ENCODE measurements at places on chromosomes 12 and 14. TPM values are rescaled to one million over a fixed set of nuclear protein-coding genes. Genes with fewer than 3 reads are reported as not detected.

DNA sequence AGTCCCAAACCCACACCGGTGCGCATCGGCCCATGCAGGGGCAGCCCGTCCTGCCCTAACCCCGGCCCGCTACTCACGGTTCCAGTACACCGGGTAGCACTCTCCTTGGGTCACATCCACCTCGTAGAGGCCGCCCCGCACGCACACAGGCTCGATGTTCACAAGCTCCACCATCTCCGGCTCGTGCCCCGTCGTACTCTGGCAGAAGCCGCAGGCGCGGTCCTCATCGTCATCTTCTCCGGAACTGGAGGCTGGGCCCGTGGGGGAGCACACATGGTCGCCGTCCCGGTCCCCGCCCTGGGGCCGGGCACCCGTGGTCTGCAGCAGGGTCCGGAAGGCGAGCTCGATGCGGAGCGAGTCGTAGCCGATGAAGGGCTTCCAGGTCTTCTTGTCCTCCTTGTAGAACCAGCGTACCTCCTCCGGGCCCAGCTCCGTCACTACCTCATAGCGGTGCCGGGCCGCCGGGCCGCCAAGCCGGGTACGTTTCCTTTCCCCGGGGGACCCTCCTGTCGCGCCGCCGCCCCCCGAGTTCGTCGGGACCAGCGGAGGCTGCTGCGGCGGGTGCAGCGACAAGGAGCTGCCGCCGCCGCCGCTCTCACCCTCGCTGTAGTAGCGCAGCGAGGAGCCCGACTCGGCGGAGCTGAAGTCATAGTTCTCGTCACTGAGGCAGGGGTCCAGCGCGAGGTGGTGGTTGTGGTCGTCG is 788 bp downstream of the DDHD1 start:
- peak; percentile 59 for DNase-seq

- DNase-seq: peak; percentile 79
Measured at GRCh38 chr12:89311703-89312293, 40.5 kb downstream of the DUSP6 start.

KRT74 gene
- polyA plus RNA-seq: 0.05 TPM

GRCh38 chr12:102797528-102797927 is 119.5 kb downstream of the PAH start:
- no peak for DNase-seq

DNA sequence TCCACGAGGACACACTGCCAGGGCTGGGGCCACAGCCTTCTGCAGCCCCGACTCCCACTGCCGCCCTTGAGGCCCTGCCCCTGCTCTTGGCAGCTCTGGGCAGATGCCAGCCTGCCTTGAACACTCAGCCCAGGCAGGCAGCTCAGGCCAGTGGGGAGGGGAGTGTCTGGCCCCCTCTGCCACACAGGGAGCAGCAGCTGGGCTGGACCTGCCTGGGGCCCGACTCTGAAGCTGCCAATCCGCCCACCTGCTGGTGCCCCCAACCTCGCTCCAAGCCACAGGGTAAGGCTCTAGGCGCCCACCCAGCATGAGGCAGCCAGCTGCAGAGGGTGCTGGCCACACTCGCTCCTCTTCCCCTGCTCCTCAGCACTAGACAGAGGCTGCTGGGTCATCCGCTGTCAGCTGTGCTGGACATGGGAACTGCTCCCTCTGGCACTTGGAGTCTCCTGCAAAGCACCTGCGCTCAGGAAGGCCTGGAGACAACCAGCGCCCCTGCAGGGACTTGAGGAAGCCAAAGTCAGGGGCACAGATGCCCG is 24.6 kb upstream of the NUDT14 start:
- DNase-seq: no peak

DNA sequence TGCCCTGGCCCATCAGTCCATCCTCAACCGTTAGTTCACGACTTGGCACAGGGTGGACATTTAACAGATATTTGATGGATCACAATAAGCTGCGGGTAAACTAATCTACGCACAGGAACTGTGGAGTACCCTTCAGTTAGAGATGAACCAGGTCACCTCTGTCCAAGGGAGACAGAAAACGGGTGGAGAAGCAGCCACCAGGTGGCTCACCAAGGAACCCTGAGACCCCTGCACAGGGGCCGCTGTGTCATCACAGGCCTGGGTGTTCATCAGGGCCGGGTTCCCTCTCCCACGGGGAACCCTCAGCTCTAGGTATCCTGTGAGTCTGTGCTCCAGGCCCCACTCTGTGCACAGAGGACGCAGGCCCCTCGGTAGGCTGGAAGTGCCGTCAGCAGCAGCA is 122.2 kb downstream of the PIWIL1 start:
- DNase-seq: no peak

DNA sequence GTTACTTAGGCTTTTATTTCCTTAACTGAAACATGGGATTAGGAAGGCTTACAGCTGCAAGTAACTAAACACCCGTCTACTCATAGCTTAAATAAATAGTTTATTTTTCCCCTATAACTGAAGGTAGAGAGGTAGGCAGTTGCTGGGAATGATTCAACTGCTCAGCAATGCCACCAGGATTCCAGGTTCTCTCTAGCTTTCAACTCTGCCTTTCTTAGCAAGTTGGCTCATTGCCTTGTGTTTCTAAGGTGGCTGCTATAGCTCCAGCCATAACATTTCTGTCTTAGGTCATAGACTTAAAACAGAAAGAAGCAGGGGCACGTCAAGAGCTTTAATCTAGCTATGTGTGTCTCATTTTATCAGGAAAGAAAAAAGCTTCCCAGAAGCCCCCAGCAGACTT is 103.7 kb upstream of the MDM1 start:
- DNase-seq: peak; percentile 71

GRCh38 chr12:92206596-92206995 is 61.0 kb upstream of the BTG1 start:
- DNase-seq: no peak

NOS1 gene
- not detected for polyA plus RNA-seq

GRCh38 chr14:86574051-86574777 is 1044.3 kb downstream of the FLRT2 start:
- DNase-seq: no peak

- peak; percentile 56 for DNase-seq
Measured at GRCh38 chr12:23525450-23526072, 423.9 kb downstream of the SOX5 start.

ARHGAP9 gene
- polyA plus RNA-seq: not detected

DNA sequence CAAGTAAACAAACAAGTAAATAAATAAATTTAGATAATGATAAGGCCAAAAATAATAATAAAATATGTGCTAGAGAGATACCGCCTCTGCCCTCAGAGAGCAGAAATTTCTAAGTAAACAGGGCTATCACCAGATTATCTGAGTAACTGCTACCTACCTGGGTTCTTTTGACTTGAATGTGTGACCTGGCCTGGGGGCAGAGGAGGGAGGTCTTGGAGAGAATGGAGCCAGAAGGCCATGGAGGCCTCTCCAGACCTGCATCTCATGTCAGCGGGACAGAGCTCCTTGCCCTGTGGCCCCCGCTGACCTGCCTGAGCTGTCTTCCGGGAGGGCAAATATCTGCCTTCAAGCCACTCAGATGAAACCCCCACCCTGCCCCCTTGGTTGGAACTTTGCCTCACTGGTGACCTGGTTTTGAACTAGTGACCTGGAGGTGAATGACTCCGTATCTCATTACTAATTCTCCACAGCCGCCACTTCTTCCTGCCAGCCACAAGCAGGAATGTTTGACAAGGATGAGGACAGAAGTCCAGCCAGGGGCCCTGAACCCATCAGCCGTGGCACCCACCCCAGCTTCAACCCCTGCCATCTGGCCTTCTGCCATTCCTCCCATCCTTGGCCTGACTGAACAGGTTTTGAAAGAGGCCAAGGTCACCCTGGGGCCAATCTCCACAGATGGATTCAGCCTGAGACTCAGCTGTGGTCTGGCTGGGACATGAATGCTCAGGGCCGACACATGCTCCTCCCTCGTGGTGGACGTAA is 86.8 kb upstream of the PARP11 start:
- no peak for DNase-seq

GRCh38 chr12:112907415-112908157 is 824 bp downstream of the OAS1 start:
- DNase-seq: no peak

GRCh38 chr12:72148709-72149108 is 123.5 kb upstream of the TRHDE start:
- no peak for DNase-seq

GRCh38 chr12:123264642-123265041 is 7.0 kb downstream of the CDK2AP1 start:
- DNase-seq: no peak

FAM90A1 gene
- not detected for polyA plus RNA-seq

LBHD2 gene
- polyA plus RNA-seq: not detected

- no peak for DNase-seq
Measured at GRCh38 chr14:29191092-29191491, 424.5 kb downstream of the FOXG1 start.

GRCh38 chr12:91123236-91123916 is 12.1 kb upstream of the LUM start:
- DNase-seq: peak; percentile 30

DNA sequence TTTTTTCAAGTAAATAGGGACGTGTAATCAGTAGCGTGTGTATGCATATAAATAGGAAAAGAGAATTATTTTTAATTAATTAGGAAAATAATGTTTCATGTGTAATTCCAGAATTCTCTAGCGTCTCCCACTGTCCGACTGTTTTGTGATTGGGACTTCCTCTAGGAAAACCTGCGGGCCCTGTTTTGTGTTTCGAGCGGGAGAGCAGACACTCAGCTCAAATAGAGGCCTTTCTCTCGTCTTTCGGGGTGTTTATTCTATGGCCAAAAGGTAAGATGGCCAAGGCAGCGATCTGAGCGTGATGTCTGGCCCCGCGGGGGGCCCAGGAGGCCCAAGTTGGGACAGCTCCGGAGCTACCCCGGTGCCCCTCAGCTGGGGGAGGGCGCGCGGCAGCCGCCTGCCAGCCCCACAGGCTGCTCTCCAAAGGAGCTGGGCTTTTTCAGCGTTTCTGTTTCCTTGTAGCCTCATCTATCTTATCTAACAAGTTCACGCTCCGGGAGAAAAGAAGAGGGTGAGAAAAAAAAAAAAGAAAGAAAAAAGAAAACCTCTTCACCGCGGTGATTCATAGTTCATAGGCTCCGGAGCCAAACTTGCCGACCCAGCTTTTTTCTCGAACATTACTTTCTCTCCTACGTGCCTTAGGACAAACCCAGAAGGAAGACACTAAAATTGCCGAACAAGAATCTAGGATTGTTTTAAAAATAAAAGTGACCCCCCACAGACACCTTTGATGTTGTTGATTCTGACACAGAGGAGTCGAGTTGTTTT is 7.5 kb upstream of the FOXG1 start:
- peak; percentile 21 for DNase-seq

GRCh38 chr14:95516554-95517181 is at the start of gene SYNE3:
Gene SYNE3, minus strand, starts transcription at chr14:95516650. Its CDS starts 40,829 bp downstream, at chr14:95475821.
- no peak for DNase-seq

SDR9C7 gene
- not detected for polyA plus RNA-seq

DNA sequence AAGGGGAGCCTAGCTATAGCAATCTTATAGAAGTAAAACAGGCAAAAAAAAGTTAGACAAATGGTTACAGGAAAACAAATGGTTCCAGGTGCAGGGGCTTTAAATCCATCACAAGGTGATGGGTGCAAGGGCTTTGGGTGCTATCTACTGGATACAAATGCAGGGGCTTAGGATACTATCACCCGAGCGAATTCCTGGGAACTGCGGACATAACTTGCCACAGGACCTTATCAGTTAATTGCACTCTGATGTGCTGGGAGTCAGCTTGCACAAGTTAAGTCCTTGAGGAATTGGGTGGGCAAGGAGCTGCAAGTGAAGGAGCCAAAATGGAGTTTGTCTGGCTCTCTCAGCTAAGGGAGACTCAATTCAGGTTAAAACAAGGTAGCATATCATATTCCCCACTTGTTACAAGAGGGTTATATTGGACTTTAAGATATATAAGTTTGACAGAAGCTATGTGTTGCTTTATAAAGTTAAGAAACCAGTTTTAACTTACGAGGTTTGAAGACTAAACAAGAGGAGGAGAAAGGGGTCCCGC is 115.0 kb upstream of the PZP start:
- no peak for DNase-seq

GRCh38 chr12:25071366-25071765 is 122.5 kb upstream of the BCAT1 start:
- no peak for DNase-seq

RNASE3 gene
- not detected for polyA plus RNA-seq

DNA sequence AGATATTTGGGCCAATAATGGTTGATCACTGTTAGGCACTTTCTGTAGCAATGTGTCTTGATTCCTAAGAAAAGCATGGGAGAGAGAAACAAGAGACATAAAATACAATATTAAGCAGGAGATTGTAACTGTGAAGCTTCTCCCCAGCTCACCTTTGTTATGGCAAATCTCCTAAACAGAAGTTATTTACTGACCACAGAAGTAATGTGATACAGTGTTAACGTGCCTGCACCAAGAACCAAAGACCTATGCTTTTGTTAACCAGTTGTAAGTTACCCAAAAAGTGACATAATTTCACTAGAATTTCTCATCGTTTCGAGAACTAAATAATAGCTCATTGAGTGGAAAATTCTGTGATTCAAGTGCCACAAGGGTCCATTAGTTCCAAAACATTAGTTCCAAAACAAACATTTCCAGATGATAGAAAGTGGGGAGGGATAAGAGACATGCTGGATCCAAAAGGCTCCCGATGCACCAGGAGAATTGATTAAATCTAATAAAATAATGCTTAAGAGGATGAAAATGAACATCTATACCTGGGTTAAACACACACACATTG is 14.3 kb downstream of the RERG start:
- no peak for DNase-seq

OTX2 gene
- not detected for polyA plus RNA-seq

OR4E2 gene
- not detected for polyA plus RNA-seq

DNA sequence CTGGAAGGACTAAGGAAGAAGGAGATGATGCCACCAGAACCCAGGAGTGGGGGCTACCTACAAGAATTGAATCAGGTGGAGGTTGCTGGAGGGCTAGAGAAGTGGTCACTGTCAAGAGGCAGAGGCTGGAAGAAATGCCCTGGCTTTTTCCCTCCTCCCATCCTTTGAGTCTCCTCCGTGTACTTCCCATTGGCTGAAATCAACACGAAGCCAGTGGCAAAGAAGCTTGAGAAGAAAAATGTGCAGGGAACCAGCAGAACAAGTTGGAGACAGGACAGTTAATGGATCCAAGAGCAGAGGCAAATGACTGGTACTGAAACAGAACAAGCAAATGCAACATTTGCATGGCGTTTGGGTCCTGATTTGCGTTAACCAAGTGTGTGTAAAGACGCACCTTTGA is 9.1 kb upstream of the FBLN5 start:
- DNase-seq: no peak

DNA sequence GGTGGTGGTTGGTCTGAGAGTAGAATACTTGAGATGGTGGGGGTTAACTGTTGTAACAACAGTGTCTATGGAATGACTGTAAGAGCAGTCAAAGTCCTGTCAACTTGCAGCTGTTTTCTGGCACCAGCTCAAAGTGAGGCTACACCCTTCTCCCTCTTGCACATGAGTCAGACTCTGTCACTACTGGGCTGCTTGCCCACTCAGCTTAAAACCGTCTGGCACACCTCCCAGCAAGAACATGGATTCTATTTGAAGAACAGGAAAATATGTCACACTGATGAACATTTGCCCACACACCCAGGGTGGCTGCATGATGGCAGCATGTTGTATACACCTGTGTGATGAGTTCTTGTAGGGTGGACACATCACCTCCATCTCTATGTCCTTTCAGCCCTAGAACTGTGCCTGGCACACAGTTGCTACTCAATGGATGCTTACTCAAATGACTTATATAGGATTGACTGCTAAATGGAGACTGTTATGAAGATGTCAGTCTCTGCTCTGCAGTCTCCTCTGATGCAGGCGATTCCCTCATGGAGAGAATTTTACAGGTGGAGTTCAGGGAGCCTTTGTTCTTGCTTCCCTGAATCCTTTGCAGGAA is 19.3 kb upstream of the SERPINA6 start:
- DNase-seq: peak; percentile 99

TPH2 gene
- polyA plus RNA-seq: not detected

Data from mammary epithelial cell (primary cell).